Right atrium auricular region (tissue), 2 donors: ENCODE measurements at places on chromosomes 11 and 22. TPM values are rescaled to one million over a fixed set of nuclear protein-coding genes. Genes with fewer than 3 reads are reported as not detected.

NOX4 gene
- total RNA-seq: 5.9 TPM

OR52N4 gene
- total RNA-seq: not detected

CYTH4 gene
- 1.5 TPM for total RNA-seq

MYOD1 gene
- not detected for total RNA-seq

- no peak overlapping the region for H3K27ac ChIP-seq
- H3K36me3 ChIP-seq: no peaks in the 10 kb centered on the region
- DNase-seq: peak; percentile 28
- H3K4me3 ChIP-seq: no peak overlapping the region
These were observed 1465.0 kb downstream of the TBC1D22A start for GRCh38 chr22:48227341-48228018.

DNA sequence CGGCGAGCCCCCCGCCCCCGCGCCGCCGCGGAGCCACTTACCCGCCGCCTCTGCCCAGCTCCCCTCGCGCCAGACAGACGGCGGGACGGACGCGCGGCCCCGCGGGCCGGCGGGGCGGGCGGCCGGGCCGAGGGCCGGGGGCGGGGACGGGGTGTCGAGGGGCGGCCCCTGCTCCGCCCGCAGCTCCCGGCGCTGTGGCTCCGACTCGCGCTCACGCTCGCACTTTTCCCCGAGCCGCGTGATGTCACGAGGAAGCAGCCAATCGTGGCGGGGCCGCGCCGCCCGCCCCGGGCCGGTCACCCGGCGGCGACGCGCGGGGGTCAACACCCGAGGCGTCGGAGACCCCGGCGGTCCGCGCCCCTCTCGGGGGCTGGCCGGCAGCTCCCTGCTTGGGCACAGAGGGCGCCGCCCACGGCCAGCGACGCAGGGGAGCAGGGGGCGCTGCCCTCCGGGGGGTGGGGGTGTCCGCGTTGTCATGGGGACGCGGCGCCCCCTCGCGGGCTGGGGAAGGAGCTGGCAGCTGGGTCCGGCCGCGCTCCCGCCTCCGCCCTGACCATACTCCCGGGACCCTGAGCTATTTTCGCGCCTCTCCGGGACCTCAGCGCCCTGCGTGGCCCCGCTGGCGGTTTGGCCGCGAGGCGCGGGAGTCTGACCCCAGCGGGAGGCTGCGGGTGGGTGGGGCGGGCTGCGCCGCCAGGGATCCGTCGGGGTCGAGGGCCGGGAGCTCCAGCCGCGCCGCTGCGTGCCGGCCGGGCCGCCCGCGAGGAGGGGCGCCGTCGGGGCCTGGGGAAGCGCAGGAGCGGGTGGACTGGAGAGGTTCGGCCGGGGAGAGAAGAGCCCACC is at the start of gene CHRM4:
Gene CHRM4, minus strand, starts transcription at position 199 of the 843 bp plus-strand sequence. CDS start 5,219 bp downstream, outside the sequence.
- no peaks in the 10 kb centered on the region for H3K4me1 ChIP-seq
- DNase-seq: no peak
- H3K36me3 ChIP-seq: peaks cover 1% of the 10 kb centered on the region
- H3K27ac ChIP-seq: no peak within 1 kb of the TSS
- peaks cover 28% of the 10 kb centered on the region for H3K27me3 ChIP-seq

- no peak for DNase-seq
- H3K4me3 ChIP-seq: no peak overlapping the region
These were observed 129.4 kb downstream of the CCDC34 start for GRCh38 chr11:27233654-27234042.

GRCh38 chr11:41613326-41613725 is 153.9 kb upstream of the LRRC4C start:
- H3K4me3 ChIP-seq: no peak overlapping the region
- no peak for DNase-seq
- H3K4me1 ChIP-seq: no peaks in the 10 kb centered on the region
- no peak overlapping the region for H3K27ac ChIP-seq
- no peaks in the 10 kb centered on the region for H3K36me3 ChIP-seq

- no peaks in the 10 kb centered on the region for H3K36me3 ChIP-seq
- no peaks in the 10 kb centered on the region for H3K4me1 ChIP-seq
These were observed 4.7 kb downstream of the C11orf52 start for GRCh38 chr11:111923351-111923788.

- no peaks in the 10 kb centered on the region for H3K36me3 ChIP-seq
- H3K4me1 ChIP-seq: no peaks in the 10 kb centered on the region
- H3K27ac ChIP-seq: no peak overlapping the region
- H3K27me3 ChIP-seq: no peaks in the 10 kb centered on the region
- DNase-seq: no peak
- H3K4me3 ChIP-seq: no peak overlapping the region
These were observed 13.2 kb upstream of the OR4C12 start for GRCh38 chr11:49995565-49995964.

- no peaks in the 10 kb centered on the region for H3K4me1 ChIP-seq
- DNase-seq: no peak
- H3K27me3 ChIP-seq: no peaks in the 10 kb centered on the region
- no peak overlapping the region for H3K4me3 ChIP-seq
- no peaks in the 10 kb centered on the region for H3K36me3 ChIP-seq
- H3K27ac ChIP-seq: no peak overlapping the region
These were observed 8.7 kb downstream of the OR51B4 start for GRCh38 chr11:5293028-5293427.

- no peaks in the 10 kb centered on the region for H3K4me1 ChIP-seq
- no peaks in the 10 kb centered on the region for H3K27me3 ChIP-seq
These were observed 12.4 kb downstream of the MAJIN start for GRCh38 chr11:64959498-64959897.
